ENCODE measurements at places on chromosomes 7 and 10.

GRCh38 chr7:40944981-40945585 is 757.8 kb downstream of the INHBA start:
- no peak for DNase-seq

- DNase-seq: no peak
Measured at GRCh38 chr7:138907201-138907847, 73.9 kb downstream of the KIAA1549 start.

- no peak for DNase-seq
Measured at GRCh38 chr10:31020209-31020608, 11.5 kb downstream of the ZNF438 start.

- DNase-seq: no peak
Measured at GRCh38 chr7:70063927-70064326, 465.7 kb downstream of the AUTS2 start.

- no peak for DNase-seq
Measured at GRCh38 chr7:68756986-68757495, 841.2 kb upstream of the AUTS2 start.

DNA sequence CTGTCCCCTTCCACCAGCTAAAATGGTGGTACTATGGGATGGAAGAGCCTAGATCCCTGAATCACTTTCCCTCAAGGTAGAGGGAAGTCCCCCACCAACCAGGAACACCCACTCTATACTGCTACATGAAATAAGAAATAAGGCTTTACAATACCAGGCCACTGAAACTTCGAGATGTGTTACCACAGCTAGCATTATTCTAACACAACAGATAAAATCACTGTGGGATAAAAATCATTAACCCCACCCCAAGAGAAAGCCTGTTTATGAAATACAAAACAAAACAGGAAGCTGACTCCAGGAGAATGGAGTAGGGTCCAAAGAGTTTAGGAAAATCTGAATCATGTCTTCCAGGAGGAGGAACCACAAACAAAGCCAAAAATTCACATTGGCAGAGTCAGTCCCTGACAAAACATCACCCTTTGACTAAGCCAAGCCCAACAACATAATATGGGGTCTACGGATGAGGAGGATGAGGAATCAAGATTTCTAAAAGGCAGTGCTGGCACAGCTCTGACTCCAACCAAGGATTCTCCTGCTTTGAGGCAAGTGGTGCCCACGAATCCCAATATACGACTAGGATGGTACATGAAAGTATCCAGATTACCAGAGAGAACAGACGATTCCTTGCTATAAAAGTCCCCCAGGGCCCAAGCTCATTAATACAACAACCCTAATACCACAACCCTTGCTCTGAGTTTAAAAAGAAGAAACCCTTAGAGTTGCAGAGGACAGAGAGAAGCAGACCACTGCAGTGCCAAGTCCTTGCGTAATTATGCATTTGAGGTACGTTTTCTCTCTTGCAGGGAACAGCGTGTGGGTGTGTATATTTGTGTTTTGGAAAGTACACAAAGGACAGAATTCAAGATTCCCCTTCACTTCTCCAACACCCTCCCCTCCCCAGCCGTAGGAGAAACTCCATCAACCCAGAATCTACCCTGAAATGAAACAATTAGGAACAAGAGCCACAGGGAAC is 23.7 kb downstream of the XPNPEP1 start:
- no peak for DNase-seq

- no peak for DNase-seq
Measured at GRCh38 chr7:64881461-64882287, 21.4 kb upstream of the ZNF273 start.

DNA sequence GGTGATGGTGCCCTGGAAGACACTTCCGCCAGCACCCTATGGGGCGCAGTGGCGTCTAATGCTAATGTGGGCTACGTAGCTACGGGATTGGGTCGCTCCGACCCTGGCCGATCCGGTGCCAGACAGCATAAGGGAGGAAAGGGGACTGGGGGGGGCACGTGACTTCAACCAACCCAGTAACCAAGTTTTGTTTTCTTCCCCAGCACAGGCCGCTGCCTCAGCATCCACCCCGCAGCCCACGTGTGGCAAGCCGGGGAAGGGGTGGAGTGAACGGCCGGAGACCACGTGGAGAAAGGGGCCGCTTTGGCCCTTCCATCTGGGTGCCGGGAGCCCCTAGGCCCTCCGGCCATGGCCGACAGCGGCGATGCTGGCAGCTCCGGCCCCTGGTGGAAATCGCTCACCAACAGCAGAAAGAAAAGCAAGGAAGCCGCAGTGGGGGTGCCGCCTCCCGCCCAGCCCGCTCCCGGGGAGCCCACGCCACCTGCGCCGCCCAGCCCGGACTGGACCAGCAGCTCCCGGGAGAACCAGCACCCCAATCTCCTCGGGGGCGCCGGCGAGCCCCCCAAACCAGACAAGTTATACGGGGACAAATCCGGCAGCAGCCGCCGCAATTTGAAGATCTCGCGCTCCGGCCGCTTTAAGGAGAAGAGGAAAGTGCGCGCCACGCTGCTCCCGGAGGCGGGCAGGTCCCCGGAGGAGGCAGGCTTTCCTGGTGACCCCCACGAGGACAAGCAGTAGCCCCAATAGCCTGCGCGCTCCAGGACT is 2.5 kb downstream of the PRR15 start:
- DNase-seq: no peak

- no peak for DNase-seq
Measured at GRCh38 chr7:101172854-101173751, 7.0 kb downstream of the NAT16 start.

DNA sequence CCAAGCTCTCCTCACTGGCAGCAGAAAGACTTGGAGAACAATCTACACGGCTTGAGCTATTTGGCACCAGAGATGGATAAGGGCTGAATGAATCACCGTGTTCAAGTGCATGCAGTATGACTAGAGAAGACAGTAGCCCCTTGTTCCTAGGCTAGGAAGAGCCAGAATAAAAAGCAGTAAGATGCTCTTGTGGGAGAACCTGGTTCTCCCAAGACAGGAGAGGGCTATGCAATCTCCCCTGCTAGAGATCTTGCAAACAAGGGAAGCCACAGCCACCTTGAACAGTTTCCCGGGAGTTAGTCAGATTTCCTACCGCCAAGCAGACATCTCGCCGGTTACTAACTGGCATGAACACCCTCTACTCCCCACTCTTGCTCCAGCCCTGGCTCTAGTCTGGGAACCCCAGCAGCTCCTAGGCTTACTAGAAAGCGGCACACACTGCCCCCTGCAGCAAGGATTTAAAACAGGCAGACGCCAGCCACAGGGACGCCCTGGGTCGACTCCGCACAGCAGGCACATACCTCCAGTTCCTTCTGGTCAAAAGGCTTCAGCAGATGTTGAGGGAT is 107.3 kb downstream of the SMURF1 start:
- DNase-seq: no peak

GRCh38 chr7:47326220-47326619 is 255.7 kb downstream of the TNS3 start:
- no peak for DNase-seq

GRCh38 chr7:128738570-128739047 is 550 bp upstream of the CALU start:
- peak; percentile 4 for DNase-seq

GRCh38 chr10:27448921-27449320 is 55.2 kb upstream of the RAB18 start:
- DNase-seq: no peak

DNA sequence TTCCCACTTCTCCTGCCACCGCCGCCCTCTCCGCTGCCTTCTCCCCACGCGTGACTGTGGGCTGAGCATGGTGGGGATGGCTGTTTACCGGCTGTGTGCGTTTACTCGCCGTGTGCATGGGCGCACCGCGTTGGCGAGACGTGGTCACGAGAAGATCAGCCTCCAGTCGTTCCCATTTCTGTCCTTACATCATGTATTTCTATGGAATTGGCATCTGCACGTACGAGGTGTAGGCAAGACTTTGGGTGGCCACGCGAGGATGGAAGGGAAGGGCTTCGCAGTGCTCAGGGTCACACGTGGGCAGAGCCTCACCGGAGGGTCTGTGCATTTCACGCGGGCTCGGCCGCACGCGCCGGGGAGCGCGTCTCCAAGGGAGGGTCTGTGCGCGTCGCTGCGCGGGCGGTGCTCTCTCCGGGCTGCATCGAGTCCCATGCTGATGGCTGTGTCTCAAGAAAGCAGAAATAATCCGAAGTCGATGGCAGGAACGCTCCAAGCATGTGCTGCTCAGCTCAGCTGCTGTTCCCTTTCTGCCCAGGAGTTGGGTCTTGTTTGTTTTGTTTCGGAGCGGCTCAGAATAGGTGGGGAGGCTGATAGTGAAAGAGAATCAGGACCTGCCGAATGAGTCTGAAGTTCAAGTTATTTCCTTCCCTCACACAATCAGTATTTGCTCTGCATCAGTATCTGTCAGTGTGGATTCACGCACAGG is 973 bp downstream of the CAMK1D start:
- DNase-seq: peak; percentile 64

DNA sequence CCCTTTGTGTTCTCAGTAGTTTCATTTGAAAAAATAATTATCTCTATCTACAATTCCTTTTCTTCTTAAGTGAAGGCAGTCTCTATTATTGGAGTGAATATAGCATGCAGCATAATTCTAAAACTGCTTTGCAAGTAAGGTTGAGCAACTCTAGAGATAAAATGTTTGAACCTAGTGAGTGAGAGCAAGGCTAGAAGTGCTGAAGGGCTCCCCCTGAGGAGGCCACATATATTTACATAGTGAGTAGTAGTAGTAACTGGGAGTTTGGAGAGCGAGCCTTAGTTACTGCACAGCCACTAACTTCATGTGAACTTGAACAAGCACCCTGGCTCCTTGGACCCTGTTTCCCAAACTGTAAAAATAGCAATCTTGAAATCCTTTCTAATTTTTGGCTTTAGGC is 141.5 kb upstream of the DKK1 start:
- no peak for DNase-seq

GRCh38 chr10:89643812-89644690 is 991 bp downstream of the PANK1 start:
- DNase-seq: peak; percentile 76

DNA sequence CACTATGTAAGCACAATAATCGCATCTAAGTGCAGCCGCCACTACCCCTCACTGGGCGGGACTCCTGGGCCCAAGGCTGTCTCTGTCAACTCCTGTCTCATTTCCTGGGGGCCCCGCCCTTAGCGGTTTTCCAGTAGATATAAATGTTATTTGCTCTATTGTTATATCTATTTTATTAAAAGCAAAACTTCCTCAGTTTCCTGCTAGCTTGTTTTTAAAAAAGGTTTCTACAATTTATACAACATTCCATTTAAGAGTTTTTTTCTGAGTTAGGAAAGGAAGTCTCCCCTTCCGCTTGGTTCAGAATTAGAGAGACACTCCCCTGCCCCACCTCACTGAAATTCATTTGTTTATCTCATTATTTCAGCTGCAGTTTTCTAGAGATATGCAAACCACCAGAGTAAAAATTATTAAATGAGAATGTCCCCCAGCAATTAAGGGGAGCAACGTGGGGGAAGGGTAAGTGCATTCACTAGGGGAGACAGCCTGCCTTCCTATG is 82.7 kb downstream of the RAMP3 start:
- no peak for DNase-seq

DNA sequence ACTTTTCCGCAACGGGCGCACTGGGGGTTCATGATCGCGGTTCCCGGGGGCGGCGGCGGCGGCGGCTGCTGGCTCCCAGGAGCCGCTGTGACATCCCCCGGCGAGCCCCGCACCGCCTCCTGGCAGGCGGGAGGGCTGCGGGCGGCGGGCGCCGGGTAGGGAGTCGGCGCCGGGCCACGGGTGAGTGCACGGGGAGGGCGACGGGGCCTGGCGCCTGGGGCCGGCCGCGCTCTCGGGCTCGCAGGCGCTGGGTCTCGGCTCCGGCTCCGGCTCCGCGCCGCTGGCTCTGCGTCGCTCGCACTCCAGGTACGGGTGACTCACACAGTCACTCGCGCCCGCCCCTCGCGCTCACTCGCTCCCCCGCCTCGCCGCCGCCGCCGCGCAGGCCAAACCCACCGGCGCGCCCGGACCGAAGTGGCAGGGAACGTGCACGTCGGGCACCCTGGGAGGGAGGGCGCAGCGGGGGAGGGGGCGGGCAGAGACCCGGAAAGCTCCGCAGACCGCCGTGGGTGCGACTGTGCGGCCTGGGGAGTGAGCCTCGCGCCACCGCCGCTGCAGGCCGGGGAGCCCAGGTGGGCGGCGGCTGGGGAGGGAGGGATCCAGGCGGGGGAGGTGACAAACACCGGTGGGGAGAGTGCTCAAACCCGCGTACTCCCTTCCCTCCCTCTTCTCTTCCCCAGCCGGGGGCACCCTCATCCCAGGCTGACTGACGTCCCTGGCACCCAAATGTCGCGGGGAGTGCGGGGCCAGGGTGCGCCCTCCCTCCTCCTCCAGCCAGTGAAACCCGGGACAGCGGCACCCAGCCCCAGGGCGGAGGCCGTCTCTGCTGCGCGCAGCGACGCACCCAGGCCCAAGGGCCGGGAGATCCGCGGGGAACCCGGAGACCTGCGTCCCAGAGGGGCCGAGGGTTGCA is 276.9 kb upstream of the NEBL start:
- no peak for DNase-seq

DNA sequence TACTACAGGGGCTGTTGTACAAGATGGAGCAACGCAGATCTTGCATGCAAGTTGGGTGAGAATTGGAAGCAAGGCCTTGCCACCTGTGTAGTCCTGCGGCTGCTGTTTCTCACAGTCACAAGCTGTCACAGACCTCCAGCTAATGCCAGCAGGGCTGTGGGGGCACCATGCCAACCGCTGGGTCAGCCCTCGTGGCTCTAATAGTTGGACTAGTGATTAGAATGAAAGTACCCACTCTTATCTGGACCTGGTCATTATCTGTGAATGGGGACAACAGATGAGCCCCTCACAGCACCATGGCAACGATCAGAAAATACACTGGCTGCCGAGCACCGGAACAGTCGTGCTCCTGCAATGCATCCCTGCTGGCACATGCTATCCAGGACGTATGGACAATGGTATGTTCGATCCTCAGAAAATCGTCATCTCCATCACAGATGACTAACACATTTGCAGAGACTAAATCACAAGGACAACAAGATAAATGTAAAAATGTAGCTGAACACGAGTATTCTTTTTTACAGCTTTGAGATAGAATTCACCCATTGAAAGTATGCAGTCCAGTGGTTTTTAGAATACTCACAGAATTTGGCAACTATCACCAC is 80.4 kb upstream of the CALN1 start:
- DNase-seq: no peak

GRCh38 chr10:126474031-126474430 is 85.8 kb upstream of the ADAM12 start:
- DNase-seq: no peak

DNA sequence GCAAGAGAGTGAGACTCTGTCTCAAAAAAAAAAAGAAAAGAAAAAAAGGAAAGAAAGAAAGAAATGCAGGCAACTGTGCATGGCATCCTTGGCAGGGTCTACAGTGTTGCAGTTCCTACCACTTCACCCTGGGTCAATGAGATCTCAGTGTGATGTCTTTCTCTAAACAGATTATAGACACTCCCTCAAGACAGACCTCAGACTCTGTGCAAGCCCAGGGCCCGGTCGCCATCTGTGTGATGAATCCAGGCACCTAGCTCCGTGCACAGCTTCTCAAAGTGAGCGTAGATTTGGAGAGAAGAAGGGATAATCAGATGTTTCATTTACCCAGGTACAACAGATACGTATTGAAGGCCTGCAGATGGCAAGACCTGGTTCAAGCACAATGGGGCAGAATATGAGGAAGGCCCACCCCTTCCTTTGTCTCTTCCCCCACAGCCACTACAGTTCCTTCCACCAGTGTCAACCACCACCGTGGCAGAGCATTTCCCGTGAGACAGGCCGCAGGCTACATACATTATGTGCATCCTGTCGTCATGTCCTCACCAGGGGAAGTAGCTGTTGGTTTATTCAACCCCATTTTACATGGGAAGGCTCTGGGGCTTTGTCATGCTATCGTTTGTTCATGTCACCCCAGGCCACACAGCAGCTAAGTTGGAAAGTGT is 471.7 kb upstream of the GALNT17 start:
- DNase-seq: peak; percentile 75

GRCh38 chr10:130215151-130215930 is 79.2 kb downstream of the GLRX3 start:
- no peak for DNase-seq
